Dorsolateral prefrontal cortex (tissue), 122 donors: ENCODE measurements at places on chromosomes 11 and 22.
A peak's percentile ranks its signal among the peaks of the same experiment; 100 is the strongest.

GRCh38 chr11:134797411-134798089, 385.5 kb upstream of the B3GAT1 start:
- no peak for DNase-seq

- no peak for DNase-seq
These were observed 55.1 kb downstream of the AMOTL1 start for GRCh38 chr11:94823102-94823732.

GRCh38 chr22:43077121-43077877, 11.9 kb downstream of the TTLL1 start:
- DNase-seq, result peak; percentile 94

- DNase-seq, result no peak
These were observed 776.4 kb downstream of the LRRC4C start for GRCh38 chr11:40683010-40683409.
